ENCODE measurements at places on chromosomes 3 and 15.
A peak's percentile ranks its signal among the peaks of the same experiment; 100 is the strongest.

- DNase-seq, result no peak
Measured at GRCh38 chr15:90957031-90957790, 2.5 kb downstream of the RCCD1 start.

DNA sequence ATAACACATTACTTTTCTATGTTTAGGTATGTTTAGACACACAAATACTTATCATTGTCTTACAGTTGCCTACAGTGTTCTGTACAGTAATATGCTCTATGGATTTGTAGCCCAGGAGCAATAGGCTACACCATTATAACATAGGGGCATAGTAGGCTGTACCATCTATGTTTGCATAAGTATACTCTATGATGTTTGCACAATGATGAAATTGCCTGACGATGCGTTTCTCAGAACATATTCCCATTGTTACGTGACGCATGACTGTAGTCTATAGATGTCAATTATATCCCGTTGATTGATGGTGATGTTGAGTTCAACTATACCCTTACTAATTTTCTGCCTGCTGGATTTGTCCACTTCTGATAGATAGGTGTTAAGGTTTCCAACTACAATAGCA lies 139.4 kb upstream of the PFN2 start:
- no peak for DNase-seq

DNA sequence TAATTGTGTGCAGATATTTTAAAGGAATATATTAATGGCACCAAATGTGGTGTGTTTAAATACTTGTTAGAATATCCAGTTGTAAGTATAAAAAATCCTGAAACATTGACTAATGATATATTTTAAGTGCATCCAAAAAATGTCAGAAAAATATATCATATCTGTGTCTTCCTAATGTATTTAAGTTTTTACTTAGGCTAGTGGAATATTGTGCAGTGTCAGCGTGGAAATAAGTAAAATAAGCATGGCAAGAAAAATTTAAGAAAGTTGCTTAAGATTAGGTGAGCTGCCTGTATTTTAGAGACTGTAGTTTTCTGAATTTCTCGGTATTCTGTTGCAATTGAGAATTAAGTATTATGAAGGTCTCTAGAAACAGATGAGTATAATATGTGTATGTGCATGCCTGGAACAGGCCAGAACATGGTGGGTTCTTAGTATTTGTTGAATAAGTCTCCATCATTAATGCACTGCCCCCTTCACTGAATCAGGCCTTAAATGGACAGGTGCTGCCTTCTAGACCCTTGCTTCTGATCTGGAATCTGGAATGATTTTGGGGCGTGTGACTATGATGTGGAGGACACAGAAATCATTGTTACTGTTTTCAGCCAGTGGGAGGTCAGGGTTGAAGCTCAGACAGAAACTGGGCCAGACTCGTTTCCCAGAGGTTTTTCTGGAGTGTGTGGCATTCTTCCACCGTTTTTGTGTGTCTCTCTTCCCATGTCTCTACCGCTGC lies 86.1 kb downstream of the TRAK1 start:
- no peak for DNase-seq

DNA sequence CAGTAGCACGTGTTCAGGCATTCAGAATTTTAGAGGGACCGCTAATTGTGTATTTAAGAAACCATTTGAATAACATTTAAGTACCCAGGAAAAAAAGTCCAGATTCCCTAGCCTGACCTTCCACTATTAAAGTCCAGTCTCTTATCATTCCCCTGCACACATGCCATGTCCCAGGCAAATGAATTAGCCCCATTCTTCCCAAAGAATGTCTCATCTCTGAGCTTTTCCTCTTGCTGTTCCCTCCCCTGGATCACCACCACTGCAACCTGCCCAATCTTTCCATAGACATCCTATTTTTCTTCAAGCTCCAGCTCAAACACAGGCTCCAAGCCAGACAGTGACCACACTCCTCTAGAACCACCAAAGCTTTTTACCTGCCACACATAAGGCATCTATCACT lies 25.9 kb downstream of the PLD1 start:
- DNase-seq, result no peak

- DNase-seq, result peak; percentile 27
Measured at GRCh38 chr3:58307639-58308215, 1.4 kb downstream of the HTD2 start.

GRCh38 chr3:23611737-23612295 lies 193.9 kb upstream of the UBE2E1 start:
- DNase-seq, result no peak

- DNase-seq, result no peak
Measured at GRCh38 chr15:74890665-74890960, 771 bp downstream of the MPI start.

GRCh38 chr3:32474201-32474600 lies 28.5 kb downstream of the CMTM6 start:
- DNase-seq, result no peak

GRCh38 chr15:66292571-66293418 lies 573 bp upstream of the DIS3L start:
- no peak for DNase-seq

- no peak for DNase-seq
Measured at GRCh38 chr3:62585861-62586260, 212.5 kb upstream of the FEZF2 start.

GRCh38 chr3:38827791-38828190 lies 11.8 kb upstream of the SCN10A start:
- no peak for DNase-seq

GRCh38 chr3:14797731-14798130 lies 21.0 kb upstream of the FGD5 start:
- DNase-seq, result no peak

DNA sequence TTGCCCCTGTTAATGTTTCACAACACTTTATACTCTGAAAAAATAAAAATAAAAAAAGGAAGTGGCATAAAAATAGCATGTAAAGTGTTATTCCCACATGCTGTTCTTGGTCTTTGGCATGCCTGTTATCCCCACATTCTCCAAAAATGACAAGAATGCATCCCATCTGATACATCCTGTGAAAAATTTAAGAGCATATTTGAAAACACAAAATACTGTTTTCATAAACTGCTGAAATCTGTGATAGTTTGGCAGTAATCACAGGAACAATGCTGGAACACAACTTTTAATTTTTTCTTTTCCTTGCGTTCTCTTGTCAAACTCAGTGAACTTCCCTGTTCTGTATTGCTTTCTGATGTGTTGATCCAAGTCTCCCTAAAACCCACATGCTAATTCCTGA lies 288.8 kb downstream of the ROBO2 start:
- no peak for DNase-seq

DNA sequence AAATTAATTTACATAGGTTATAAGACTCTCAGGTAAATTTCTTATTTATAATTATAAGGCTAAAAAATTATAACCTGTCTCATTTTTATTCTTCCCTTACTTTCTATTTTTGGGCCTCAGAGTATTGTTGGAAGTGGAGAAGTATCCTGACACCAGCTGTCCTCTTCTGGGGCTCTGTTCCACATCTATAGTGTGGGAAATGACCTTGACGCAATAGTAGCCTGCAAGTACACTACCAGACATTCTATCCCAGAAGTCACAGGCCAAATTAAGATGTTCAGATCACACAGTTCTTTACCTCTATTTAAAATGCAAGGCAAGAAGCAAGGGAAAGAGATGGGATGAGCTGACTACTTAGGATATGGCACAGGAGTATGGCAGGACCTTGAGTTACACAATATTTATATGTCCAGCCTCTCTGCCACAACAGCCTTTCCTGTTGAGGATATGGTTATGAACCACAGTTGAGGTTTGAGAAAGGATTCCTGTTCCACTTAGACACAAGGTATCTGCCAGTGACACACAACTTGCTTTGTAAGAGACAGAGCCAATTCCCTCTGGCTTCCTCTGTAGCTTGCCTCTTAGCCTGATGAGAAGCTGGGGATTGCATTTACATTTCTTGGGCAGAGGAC lies 158.0 kb upstream of the IL12A start:
- DNase-seq, result no peak

DNA sequence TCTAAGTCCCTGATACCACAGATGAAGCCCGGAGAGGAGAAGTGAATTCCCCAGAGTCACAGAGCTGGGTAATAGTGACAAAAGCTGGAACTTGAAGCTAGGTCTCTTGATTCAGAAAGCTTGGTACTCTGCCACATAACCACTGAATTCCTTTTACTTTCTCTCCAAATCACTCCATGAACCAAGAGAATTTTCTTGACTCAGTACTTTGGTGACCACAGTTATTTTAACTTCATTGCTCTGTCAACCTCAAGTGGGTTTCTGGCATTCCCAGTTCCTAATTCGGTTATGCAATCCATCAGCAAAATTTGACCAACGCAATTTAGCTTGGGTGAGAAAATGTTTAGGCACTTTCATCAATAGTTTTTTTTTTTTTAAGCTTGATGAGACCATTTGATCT lies 61.0 kb upstream of the PPARG start:
- no peak for DNase-seq

DNA sequence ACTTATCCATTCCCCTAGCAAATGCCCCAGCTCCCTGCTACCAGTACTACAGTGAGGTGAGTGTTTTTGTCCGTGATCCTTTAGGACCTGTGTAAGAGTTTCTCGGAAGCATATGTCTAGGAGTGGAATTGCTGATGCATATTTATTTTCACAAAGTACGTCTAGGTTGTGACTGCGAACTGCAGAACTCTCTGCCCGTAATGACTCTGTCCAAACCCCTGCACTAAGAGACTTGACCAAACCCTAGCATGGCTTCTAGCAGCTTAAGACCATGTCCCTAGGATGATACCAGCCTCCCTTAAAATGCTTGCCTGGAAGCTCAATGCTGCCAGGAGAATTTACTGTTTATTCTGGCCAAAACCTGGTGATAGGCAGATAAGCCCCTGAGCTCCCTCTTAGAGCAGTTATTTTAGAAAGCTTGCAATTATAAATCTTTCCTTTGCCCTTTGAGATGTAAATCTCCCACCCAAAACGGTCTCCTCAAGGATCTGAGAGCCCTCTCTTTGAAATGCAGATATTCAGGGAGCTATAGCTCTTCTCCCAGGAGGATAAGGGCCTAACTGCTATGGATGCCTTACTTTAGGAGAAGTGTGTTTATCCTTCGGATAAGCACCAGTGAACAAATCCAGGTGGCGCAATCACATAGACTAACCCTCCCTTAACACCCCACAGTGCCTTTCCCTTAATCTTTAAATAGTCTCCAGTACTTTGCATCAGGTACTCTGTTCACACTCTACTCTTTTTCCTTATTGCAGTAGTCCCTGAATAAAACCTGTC lies 14.7 kb upstream of the CA12 start:
- DNase-seq, result no peak

- DNase-seq, result no peak
Measured at GRCh38 chr15:78623786-78624497, 3.1 kb upstream of the CHRNA3 start.

- no peak for DNase-seq
Measured at GRCh38 chr3:159059395-159059794, 257.5 kb downstream of the MFSD1 start.

GRCh38 chr3:114827495-114827894 lies 319.6 kb downstream of the ZBTB20 start:
- DNase-seq, result no peak

- peak; percentile 72 for DNase-seq
Measured at GRCh38 chr3:115146418-115147328, at the start of gene ZBTB20. Gene ZBTB20, minus strand, starts transcription at chr3:115147288.

DNA sequence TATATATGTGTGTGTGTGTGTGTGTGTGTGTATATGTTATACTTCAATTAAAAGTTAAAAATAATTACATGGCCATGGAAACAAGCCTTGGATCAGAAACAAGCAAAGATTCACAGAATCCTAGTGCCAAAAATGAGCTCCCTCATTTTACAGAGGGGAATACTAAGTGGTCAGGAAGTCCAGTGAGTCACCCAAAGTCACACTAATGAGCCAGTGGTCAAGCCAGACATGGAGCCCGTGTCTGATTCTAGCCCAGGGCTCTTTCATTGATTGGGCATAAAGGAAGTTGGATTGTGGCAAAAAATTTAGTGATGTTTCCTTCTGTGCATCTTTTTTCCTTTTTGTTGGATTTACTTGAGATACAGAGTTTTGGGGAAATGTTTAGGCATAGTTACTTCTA lies 152.5 kb upstream of the NPHP3 start:
- no peak for DNase-seq

DNA sequence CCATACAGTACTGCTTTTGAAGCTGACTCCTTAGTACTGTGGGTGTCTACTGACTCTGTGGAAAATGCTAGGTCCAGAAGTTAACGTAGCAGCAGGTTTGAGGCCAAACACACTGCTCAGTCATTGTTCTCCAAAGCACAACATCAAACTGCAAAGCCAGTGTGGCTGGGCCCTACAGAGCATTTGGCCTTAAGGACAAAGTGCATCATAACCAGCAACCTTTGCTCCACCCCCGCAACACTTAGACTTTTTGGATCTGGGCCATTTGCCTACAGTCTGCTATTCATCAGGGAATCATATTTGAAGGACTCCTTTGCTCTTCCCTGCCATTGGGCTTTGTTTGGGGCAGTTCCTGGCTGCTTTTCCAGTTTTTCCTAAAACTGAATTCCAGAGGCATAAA lies 43.1 kb upstream of the ARL6 start:
- DNase-seq, result no peak

- no peak for DNase-seq
Measured at GRCh38 chr3:192825216-192825615, 92.4 kb downstream of the MB21D2 start.

GRCh38 chr3:107813026-107813425 lies 277.8 kb downstream of the CD47 start:
- DNase-seq, result no peak

DNA sequence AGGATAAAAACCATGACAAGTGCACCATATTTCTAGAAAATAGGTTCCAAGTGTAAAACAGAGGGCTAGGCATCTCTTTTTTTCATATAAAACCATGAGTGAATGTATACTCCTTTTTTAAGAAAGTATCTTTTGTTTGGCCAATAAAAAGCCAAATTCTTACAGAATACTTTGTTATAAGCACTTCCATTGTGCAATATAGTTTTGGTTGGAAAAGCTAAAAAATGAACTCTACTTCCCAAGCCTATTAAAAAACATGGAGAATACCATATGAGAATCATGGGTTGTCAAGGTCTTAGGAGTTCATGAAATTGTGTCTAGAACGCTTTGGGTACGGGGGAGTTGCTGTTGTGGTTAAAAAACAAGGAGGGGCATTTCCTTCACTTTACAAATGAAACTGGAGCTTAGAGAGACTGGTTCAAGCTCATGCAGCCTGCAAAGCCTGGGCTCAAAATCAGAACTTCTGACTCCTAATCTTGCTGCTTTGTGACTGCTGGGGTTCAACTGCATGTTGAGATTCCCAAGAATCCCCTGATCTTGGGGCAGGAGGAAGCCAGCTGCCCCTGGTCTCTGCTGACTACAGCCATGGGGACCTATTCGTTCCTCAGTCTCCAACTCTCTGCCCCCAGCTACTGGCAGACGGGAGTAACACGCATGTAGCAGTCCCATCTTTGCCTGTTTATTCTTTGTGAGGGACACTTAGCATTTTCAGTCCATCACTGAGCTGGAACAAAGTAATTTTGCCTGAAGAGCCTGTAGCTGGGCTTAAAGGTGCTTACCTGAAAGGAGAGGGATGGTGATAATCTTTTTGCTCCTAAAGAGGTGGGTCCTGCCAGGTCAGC lies 229.1 kb downstream of the CHST2 start:
- DNase-seq, result no peak

DNA sequence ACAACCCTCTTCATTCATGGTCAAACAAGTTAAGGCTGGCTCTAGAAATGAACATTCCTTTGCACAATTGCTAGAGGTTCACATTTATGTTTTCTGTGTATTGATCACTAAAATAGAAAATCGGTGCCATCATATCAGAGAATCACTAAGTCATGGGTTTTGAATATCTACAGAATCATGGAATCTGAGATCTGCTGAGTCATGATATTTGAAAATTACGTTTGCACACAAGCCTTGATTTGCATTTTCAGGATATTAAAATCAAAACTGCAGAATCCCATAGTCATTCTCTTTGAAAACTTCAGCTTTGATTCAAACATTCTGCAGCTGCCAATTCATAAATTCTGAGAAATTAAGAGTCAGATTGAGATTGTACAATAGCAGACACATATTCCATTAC lies 26.1 kb upstream of the CHRNA7 start:
- no peak for DNase-seq

Measured in activated CD8-positive, alpha-beta memory T cell treated with anti-CD3 and anti-CD28 coated beads, Interleukin-2, amount 50 U/mL, for 4 hours (primary cell).